ENCODE measurements at places on chromosomes 7 and 10. TPM values are rescaled to one million over a fixed set of nuclear protein-coding genes. Genes with fewer than 3 reads are reported as not detected.

GRCh38 chr7:75866114-75866488, 12.7 kb upstream of the RHBDD2 start:
- no peak for DNase-seq

The THSD7A gene
- total RNA-seq: 10.1 TPM

The SEMA3E gene
- 4.3 TPM for total RNA-seq

The ZP3 gene
- 1.1 TPM for total RNA-seq

The UCMA gene
- total RNA-seq: not detected

The GIMAP8 gene
- 28.3 TPM for total RNA-seq

DNA sequence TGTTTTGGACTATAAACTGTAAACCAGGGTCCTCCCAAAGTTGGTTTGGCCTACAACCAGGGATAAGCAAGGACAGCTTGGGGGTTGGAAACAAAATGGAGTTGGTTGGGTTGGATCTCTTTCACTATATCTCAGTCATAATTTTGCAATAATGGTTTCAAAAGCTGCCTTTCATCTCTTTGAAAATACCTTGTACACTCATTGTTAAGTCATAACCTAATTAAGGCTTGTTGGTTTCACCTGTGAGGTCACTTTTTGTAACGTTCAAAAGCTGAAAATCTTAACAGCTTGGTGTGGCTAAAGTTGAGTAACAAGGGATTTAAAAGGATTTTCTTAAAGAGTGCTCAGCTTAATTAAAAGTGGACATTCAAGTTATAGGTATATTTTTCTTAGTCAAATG, 476.1 kb downstream of the IPMK start:
- no peak for DNase-seq

The FFAR4 gene
- total RNA-seq: not detected

DNA sequence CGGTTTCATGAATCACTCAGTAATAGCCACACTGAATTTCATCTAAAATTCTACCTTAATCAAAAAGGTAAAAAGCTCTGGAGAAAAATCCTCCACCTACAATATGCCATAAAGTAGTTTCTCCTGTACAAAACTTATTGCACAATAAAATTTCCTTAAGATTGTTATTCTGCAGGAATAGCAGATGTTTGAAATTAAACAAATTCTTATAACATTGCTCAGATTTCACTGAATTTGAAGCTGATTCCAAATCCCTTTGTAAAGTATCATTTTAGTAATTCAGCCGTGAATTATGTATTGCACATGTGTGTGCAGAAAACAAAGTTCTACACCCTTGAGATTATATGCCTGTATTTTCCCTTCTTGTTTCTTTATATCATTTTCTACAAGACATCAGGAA, 123.8 kb downstream of the AMPH start:
- no peak for DNase-seq

GRCh38 chr10:95308389-95309302, 17.8 kb upstream of the PDLIM1 start:
- DNase-seq: no peak

GRCh38 chr7:381211-382042, 91.5 kb downstream of the FOXL3 start:
- DNase-seq: peak; percentile 53

GRCh38 chr7:157428554-157428945, 91.7 kb downstream of the DNAJB6 start:
- DNase-seq: no peak

The EIF5AL1 gene
- total RNA-seq: 0.21 TPM

DNA sequence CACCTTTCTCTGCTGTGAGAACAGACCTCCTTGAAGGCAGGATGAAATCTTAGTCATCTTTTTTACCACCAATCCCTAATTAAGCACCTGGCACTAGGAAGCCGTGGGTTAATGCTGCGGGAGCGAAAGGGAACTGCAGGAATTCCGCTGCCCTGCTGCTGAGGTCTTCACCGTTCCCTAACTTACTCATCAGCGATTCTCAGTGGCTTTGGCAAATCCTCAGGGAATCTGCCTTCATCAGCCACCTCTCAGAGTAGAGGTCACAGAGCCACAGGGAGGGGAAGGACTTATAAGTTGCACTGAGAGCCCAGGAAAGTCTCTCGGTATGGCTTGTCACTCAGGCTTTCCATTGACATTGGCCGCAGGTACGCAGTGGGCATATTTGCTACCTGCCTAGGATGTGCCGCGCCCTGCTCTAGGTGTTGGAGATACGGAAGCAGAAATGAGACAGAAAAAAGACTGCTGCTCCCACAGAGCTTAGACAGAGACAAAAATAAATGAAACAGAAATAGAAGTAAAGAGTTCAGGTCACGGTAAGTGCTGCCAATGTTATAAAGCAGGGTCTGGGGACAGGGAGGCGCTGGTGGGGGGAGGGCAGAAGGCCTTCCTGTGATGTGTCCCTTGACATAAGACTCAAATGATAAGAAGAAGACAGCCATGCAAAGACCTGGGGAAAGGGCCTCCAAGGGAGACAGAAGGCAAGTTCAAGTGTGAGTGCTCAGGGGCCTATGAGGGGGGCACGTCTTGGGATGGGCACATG, 72.6 kb upstream of the OPALIN start:
- no peak for DNase-seq

- DNase-seq: no peak
These were observed 39.5 kb downstream of the PRKAG2 start for GRCh38 chr7:151837285-151838042.

DNA sequence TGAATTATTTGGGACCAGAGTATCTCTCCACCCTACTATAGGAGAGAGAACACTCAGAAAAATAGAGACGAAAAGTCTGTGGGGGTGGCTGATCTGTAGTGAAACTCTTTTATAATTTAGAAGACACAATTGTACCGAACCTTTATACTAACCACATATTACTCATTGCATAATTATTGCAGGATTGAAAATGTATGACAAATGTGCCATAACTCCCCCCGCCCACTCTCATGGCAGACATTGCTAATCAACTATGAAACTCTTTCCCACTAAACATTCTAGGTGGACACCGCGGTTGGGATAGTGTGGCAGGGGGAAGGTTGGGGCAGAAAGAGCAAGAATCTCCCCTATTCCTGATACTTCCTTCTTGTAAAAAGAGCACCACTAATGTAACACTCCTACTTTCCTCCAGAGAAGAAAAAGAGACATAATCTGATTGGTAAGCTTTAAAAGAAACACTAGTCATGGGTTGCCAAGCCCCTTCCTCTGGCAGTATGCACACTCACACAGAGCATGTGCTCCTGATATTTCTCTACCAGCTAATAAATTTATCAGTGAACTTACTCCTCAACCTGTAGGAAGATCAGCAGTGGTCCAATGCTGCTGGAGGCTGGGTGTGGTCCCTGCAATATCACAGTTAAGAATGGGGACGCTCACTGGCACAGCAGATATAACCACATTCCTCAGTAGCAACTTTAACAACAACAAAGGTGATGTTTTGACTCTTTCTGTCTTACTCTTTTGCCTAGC, 18.7 kb upstream of the ARID5B start:
- DNase-seq: no peak

GRCh38 chr10:11135709-11136108, 118.0 kb downstream of the CELF2 start:
- DNase-seq: no peak

The MICALL2 gene
- 76.5 TPM for total RNA-seq

DNA sequence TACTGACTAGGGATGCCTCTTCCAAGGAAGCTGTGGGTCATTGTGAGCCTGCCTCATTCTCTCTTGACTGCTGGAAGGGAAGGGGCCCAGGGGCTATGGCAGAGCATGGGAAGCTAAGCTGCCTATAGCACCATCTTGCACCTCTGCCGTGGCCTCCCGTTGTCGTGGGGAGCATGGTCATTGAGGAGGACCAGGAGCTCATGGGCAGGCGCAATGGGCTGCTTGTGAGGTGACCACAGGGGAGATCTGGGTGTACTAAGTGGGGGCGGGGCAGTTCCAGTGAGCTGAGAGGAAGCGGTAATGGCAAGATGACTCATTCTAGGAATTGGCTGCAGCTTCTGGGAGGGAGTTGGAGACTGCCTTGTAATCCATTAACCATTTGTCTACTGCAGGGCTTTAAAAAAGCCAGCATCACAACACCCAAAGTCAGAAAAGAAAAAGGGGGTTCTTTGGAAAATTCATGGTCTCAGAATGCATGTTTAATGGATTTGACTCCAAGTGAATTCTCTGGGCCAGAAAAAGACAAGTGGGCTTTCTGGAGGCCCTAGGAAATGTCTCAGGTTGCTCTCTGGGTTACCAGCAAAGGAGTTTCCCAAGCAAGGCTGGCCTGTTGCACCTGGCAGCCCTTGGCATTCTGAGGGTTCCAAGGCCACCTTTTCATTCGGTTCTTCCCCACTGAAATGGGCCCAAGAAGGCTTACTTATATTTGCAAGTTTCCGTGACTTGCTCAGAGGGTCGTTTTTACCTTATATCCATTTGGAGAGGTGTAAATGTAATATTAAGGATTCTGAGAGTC, 3.6 kb downstream of the DUSP5 start:
- peak; percentile 66 for DNase-seq

DNA sequence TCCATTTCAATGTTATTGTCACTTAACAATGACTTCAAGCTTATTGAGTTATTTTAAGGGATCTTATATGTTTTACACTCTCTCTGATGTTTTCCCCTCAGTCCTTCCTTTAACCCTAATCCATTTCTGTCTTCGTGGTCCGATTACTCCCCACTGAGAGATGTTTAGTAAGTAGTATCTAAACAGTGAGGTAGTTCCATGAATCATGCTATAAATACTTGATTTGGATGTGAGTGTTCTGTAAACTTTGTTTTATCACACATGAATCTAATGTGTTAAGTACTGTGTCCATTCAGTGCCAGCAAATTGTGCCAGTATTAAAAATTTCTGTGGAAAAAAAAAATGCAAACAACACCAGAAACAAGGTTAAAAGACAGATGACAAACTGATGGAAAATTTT, 18.6 kb downstream of the RPP30 start:
- DNase-seq: no peak

The SCART1 gene
- total RNA-seq: 4.8 TPM

DNA sequence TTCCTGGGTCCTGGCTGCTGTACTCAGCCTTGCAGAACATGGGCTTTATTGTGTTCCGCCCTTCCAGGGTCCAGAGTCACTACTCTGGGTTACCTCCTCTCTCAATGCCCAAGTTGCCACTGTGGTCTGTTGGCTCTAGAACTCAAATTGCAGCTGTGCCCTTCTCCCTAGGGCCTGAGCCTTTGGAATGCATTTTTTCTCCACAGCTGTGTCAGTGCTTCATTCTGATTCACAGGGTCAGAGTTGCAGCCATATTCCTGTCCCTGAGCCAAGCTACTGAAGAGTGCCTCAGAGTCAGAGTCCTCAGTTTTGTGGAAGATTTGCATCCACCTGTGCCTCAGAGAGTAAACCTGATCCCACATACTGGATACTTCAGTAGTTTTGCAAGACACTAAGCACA, 167.5 kb downstream of the ITGB1 start:
- DNase-seq: no peak

The MGMT gene
- total RNA-seq: 7.0 TPM

DNA sequence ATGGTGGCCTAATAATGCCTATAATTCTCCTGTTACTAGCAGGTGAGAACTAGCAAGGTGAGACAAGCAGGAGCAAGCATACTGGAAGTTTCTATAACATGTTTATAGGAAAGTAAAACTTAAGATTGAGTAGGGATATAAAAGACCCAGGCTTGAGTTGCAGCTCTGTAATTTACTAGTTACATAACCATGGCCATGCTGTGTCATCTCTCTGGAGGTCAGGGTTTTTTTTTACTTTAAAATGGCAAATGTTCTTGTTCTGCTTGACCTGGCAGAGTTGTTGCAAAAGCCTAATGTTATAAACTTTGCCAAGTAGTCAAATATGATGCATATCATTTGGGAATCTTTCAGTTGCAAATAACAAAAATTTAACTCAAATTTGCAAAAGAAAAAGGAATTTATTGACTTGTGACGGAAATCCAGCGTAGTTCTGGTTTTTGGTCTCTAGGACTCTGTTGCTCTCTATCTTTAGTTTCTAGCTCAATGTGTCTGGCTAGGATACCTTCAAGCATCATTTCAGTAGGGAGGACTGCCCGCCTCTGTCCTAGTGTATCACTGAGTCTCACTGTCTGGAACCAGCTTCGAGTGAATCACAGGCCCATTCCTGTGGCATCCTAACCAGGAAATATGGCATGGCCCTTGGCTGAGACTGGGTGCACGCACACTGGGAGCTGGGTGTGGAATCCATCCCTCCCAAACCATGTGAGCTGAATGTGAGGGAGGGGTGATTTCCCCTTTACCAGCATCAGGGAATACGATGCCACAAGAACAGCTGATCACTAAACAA, 67.9 kb downstream of the ADAM22 start:
- no peak for DNase-seq

DNA sequence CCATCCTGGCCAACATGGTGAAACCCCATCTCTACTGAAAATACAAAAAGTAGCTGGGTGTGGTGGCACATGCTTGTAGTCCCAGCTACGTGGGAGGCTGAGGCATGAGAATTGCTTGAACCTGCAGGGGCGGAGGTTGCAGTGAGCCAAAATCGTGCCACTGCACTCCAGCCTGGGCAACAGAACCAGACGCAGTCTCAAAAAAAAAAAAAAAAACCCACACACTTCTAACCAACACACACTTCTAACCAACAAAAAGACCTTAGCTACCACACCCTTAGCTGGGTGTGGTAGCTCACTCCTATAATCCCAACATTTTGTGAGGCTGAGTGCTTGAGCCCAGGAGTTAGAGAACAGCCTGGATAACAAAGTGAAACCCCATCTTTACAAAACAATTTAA, 33.9 kb upstream of the SPOCK2 start:
- DNase-seq: no peak

DNA sequence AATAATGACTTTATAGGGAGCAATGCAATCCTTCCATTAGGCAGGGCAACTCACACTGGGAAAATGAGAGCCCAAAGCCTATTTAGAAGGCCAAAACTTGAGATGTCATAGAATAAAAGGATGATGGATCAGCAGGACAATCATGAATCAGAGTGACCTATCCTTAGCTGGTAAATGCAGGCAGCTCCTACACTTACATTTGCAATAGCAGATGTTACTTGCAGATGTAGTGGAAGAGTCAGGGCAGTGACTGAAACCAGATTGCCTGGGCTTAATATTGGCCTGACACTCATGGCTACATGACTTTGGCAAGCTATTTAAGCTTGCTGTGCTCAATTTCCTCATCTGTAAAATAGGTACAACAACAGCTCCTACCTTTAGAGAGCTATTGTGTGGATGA, 98.7 kb downstream of the PRTFDC1 start:
- no peak for DNase-seq

The GSDME gene
- total RNA-seq: 14.9 TPM

GRCh38 chr7:129713544-129713943, 102.0 kb downstream of the NRF1 start:
- DNase-seq: no peak

DNA sequence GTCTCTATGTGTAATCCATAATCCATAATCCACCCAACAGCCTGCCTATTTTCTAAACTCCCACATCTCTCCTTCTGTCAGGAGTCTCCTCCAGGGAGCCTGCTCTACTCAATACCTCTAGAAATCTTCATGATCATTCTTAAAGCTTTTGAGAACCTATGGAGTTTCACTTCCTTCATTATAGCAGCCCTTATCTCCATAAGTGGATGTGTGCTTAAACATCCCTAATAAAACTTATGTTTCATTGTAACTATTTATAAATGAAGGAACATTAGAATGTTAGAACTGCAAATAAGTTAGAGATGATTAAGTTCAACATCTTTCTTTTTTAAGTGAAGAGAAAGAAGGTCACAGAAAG, 8.5 kb downstream of the CPED1 start:
- DNase-seq: no peak

- DNase-seq: no peak
These were observed 26.0 kb downstream of the KBTBD2 start for GRCh38 chr7:32865448-32866030.

The ELFN1 gene
- 7.3 TPM for total RNA-seq

GRCh38 chr7:75881436-75882095, 2.7 kb downstream of the RHBDD2 start:
- DNase-seq: no peak

All from ascending aorta (tissue), 2 donors.